ENCODE measurements at places on chromosomes 6 and 20. TPM values are rescaled to one million over a fixed set of nuclear protein-coding genes. Genes with fewer than 3 reads are reported as not detected.
A peak's percentile ranks its signal among the peaks of the same experiment; 100 is the strongest.

The PI16 gene
- not detected for total RNA-seq

DNA sequence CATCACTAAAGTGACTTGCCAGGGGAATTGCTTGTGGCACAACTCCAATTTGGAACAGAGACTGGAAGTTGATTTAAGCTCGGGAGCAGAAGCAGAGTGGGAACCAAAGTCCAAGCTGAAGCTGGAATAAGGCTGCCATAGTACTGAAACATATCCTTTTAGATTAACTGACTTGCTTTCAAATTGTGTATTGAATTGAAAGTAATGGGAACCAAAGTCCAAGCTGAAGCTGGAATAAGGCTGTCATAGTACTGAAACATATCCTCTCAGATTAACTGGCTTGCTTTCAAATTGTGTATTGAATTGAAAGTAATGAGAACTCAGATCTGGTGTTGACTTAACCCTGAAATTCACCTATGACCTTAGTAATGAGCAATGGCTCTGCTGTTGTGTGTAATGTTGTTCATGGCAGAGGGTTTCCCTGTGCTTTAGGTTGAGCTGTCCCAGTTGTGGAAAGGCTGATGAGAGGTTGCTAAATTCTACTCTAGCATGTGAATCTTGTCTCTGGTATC lies 40.2 kb downstream of the CENPW start:
- no peak for DNase-seq
- no peak overlapping the region for H3K27ac ChIP-seq
- H3K4me1 ChIP-seq = no peaks in the 10 kb centered on the region

The HRH3 gene
- total RNA-seq = not detected

The CNR1 gene
- total RNA-seq = 15.4 TPM

DNA sequence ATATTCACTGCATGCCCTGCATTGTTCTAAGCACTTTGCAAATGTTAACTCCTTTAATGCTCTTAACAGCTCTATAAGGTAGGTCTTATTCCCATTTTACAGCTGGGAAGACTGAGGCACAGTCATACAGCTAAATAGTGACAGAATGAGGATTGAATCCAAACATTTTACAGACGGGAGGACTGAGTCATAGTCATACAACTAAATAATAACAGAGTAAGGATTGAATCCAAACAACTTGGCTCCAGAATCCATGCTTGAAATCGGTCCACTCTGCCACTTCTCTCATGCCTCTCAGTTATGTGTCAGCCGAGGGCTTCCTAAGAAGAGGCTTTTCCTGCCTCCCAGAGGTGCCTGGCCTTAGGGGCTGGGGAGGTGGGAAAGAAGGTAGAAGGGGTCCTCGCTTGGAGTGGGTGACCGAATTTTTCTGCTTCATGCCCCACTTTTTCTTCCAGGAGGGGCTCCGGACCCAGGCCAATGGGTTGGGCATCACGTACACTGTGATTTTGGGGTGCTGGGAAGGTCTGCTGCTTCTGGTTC lies 137.4 kb upstream of the RNF24 start:
- peaks cover 14% of the 10 kb centered on the region for H3K27me3 ChIP-seq
- no peak for DNase-seq
- H3K27ac ChIP-seq = no peak overlapping the region
- no peaks in the 10 kb centered on the region for H3K4me1 ChIP-seq
- H3K4me3 ChIP-seq = no peak overlapping the region
- H3K36me3 ChIP-seq = no peaks in the 10 kb centered on the region

DNA sequence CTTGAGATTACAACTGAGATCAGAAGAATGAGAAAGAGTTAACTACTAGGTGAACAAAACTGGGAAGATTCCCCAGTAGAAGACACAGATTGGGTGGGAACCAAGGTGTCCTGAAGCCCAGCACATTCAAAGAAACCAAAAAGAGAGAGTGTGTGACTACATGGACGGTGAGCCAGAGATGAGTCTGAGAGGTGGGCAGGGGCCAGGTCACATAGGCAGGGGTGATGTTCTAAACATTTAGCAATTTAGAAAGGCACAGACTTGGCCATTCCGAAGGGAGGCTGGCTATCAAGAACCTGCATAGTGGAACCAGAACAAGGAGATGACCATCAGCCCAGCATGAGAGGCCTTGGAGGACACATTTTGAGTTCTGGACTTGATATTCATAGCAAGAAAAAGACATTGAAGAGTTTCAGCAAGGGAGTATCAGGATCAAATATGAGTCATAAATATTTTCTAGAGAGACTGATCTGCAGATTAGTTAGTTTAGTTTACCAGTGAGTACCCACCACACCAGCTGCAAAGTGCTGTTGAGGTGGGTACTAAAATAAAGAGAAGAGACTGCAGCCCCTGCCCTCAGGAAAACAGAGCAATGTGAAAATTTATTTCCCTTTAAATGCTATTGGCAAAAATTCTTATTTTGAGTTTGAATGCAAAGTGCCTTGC lies 340.5 kb upstream of the PRDM1 start:
- no peaks in the 10 kb centered on the region for H3K36me3 ChIP-seq
- no peak for DNase-seq
- peaks cover 18% of the 10 kb centered on the region for H3K4me1 ChIP-seq
- H3K4me3 ChIP-seq = no peak overlapping the region
- no peaks in the 10 kb centered on the region for H3K27me3 ChIP-seq

DNA sequence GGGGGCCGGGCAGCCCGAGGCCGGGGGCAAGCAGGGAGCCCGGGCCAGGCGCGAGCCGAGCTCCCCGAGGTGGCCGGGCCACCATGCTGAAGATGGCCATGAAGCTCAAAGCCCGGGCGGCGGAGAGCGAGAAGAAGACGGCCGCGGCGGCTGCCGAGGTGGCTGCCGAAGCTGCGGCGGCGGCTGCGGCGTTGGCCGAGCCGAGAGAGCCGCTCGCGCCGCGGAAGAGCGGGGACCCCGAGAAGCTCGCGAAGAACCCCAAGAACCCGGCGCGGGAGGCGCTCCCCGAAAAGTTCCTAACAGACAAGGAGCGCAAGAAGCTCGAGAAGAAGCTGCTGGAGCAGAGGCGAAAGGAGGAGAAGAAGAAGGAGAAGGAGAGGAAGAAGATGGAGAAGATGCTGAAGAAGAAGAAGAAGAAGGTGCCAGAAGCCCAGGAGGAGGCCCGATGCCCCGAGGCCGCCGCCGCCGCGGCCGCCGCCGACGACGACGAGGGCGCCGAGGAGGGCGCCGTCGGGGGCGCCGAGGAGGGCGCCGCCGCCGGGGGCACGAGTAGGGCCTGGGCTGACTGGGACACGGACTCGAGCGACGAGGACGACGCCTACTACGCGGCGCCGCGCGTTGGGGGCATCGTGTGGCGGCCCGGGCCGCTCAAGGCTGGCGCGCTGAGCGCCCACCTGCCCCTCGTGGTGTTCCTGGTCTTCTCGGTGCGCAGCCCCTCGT lies 37.4 kb downstream of the GNAS start:
- peak overlapping the region; percentile 76 for H3K4me3 ChIP-seq
- no peaks in the 10 kb centered on the region for H3K27me3 ChIP-seq
- no peaks in the 10 kb centered on the region for H3K36me3 ChIP-seq

GRCh38 chr6:83884523-83884922 lies 25.0 kb downstream of the CYB5R4 start:
- peak; percentile 37 for DNase-seq
- H3K4me1 ChIP-seq = no peaks in the 10 kb centered on the region
- no peak overlapping the region for H3K27ac ChIP-seq
- no peaks in the 10 kb centered on the region for H3K27me3 ChIP-seq
- H3K4me3 ChIP-seq = no peak overlapping the region
- no peaks in the 10 kb centered on the region for H3K36me3 ChIP-seq

- no peak overlapping the region for H3K27ac ChIP-seq
- no peak overlapping the region for H3K4me3 ChIP-seq
- H3K27me3 ChIP-seq = no peaks in the 10 kb centered on the region
- H3K4me1 ChIP-seq = peaks cover 3% of the 10 kb centered on the region
Observed at GRCh38 chr20:25233016-25233772, 14.7 kb upstream of the PYGB start.

DNA sequence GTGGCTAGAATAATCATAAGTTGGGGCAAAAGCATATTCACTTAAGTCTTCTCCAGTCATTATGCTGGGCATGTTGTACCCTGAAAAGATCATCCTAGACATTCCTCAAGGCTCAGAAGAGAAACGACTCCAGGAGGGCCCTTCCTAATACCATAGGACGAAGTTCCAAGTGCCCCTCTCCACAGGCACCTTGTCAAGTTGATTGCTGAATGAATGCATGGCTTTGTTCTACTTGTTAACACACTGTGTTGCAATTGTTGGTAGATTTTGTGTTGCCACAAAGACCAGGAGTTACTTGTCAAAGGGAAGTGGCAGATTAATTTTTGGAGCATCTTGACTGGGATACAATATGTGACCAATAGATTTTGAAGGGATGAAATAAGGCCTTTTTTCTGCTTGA lies 194.3 kb upstream of the SMLR1 start:
- no peaks in the 10 kb centered on the region for H3K36me3 ChIP-seq
- no peaks in the 10 kb centered on the region for H3K27me3 ChIP-seq
- DNase-seq = no peak

The DEFB132 gene
- not detected for total RNA-seq

GRCh38 chr20:58450254-58450653 lies 61.2 kb downstream of the VAPB start:
- no peaks in the 10 kb centered on the region for H3K27me3 ChIP-seq
- peaks cover 21% of the 10 kb centered on the region for H3K4me1 ChIP-seq
- peak overlapping the region; percentile 11 for H3K4me3 ChIP-seq
- DNase-seq = peak; percentile 67
- peak overlapping the region; percentile 45 for H3K27ac ChIP-seq

The CNKSR3 gene
- total RNA-seq = 0.31 TPM

The SGK2 gene
- total RNA-seq = not detected

DNA sequence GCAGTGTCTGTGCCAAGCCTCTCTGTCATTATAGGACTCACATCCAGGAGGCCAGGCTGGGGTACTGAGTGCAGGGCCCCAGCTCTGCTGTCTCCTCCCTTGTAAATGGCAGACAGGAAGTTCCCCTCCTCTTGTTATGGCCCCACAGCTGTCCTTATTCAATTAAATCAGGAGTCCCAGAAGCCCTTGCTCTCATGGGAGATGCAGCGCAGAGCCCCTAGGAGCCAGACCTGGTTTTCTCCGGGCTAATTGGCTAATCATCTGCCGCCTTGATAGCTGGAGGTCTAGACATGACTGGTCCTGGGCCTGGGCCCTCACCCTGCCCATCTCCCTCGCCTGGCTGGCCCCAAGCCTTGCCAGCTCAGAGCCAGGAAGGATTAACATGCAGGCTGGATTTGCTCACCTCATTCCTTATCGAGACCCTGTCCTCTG lies 172.0 kb downstream of the VEGFA start:
- H3K27me3 ChIP-seq = no peaks in the 10 kb centered on the region
- H3K27ac ChIP-seq = no peak overlapping the region
- no peak for DNase-seq
- H3K4me1 ChIP-seq = no peaks in the 10 kb centered on the region

GRCh38 chr6:135146162-135146934 lies 34.8 kb upstream of the MYB start:
- DNase-seq = no peak
- no peak overlapping the region for H3K4me3 ChIP-seq
- no peaks in the 10 kb centered on the region for H3K27me3 ChIP-seq
- peaks cover 39% of the 10 kb centered on the region for H3K4me1 ChIP-seq
- H3K36me3 ChIP-seq = no peaks in the 10 kb centered on the region

The SNRPB gene
- total RNA-seq = 437 TPM

- no peaks in the 10 kb centered on the region for H3K4me1 ChIP-seq
- no peaks in the 10 kb centered on the region for H3K36me3 ChIP-seq
- no peak for DNase-seq
- H3K27ac ChIP-seq = no peak overlapping the region
Observed at GRCh38 chr6:24899997-24900325, 35.8 kb downstream of the RIPOR2 start.

DNA sequence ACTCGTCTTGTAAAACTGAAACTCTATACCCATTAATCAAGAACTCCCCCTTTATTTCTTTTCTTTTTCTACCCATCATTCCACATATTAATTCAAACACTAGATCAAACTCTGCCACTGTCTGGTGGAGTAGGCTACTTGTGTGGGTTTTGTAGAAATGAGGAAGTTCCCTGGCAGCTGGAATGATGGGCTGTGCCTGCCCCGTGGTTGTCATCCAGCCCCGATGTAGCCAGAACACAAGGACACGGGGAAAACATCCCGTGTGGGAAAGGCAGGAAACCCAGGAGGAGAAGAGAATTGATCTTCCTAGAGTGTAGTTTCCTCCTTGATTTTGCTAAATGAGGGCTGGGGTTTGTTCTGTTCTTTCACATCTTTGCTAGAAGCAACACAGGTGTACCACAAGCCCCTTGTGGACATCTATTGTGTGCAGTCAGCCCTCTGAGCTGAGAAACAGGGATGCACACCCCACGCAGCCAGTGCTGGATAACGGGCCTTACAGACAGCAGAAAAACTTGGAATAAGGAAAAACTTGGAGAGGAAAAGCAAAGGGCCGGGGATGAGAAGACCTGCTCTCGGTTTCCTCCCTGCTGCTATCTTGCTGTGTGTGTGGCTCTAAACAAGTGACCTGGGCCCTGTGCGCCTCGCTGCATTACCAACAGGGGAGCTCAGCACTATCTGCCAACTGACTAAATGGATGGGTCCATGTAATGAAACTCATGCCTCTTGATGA lies 88.0 kb downstream of the SCML4 start:
- H3K4me3 ChIP-seq = no peak overlapping the region
- no peak for DNase-seq
- H3K36me3 ChIP-seq = no peaks in the 10 kb centered on the region
- H3K27ac ChIP-seq = no peak overlapping the region
- peaks cover 7% of the 10 kb centered on the region for H3K4me1 ChIP-seq

The CCN2 gene
- total RNA-seq = 0.62 TPM

- H3K4me3 ChIP-seq = no peak overlapping the region
- no peaks in the 10 kb centered on the region for H3K4me1 ChIP-seq
- H3K27ac ChIP-seq = no peak overlapping the region
- no peaks in the 10 kb centered on the region for H3K36me3 ChIP-seq
- DNase-seq = no peak
Observed at GRCh38 chr6:164108869-164109769, 694.6 kb downstream of the QKI start.

- DNase-seq = no peak
- no peak overlapping the region for H3K27ac ChIP-seq
- H3K4me3 ChIP-seq = no peak overlapping the region
Observed at GRCh38 chr20:52035977-52036376, 155.6 kb downstream of the ZFP64 start.

- no peaks in the 10 kb centered on the region for H3K4me1 ChIP-seq
- no peaks in the 10 kb centered on the region for H3K36me3 ChIP-seq
- H3K27ac ChIP-seq = no peak overlapping the region
- H3K27me3 ChIP-seq = peaks cover 2% of the 10 kb centered on the region
Observed at GRCh38 chr6:90184334-90185298, 112.0 kb downstream of the BACH2 start.

GRCh38 chr6:39420300-39421265 lies 98.1 kb upstream of the KCNK16 start:
- H3K4me3 ChIP-seq = no peak overlapping the region
- no peak for DNase-seq
- H3K4me1 ChIP-seq = no peaks in the 10 kb centered on the region
- no peaks in the 10 kb centered on the region for H3K27me3 ChIP-seq
- H3K27ac ChIP-seq = no peak overlapping the region

The FRMD1 gene
- total RNA-seq = not detected

GRCh38 chr6:138544501-138544900 lies 45.2 kb upstream of the NHSL1 start:
- H3K36me3 ChIP-seq = no peaks in the 10 kb centered on the region
- no peak for DNase-seq
- no peaks in the 10 kb centered on the region for H3K27me3 ChIP-seq
- no peak overlapping the region for H3K4me3 ChIP-seq
- no peaks in the 10 kb centered on the region for H3K4me1 ChIP-seq

- H3K4me1 ChIP-seq = peaks cover 7% of the 10 kb centered on the region
- H3K27ac ChIP-seq = peak overlapping the region; percentile 93
- H3K27me3 ChIP-seq = no peaks in the 10 kb centered on the region
Observed at GRCh38 chr6:138593909-138594757, 94.8 kb upstream of the NHSL1 start.

- H3K27me3 ChIP-seq = no peaks in the 10 kb centered on the region
- no peak overlapping the region for H3K4me3 ChIP-seq
- no peak for DNase-seq
- no peak overlapping the region for H3K27ac ChIP-seq
- no peaks in the 10 kb centered on the region for H3K4me1 ChIP-seq
- no peaks in the 10 kb centered on the region for H3K36me3 ChIP-seq
Observed at GRCh38 chr20:15445056-15445840, 1107.8 kb upstream of the FLRT3 start.

The ME1 gene
- total RNA-seq = 9.8 TPM
